ENCODE measurements at places on chromosomes 3 and 15. TPM values are rescaled to one million over a fixed set of nuclear protein-coding genes. Genes with fewer than 3 reads are reported as not detected.

DNA sequence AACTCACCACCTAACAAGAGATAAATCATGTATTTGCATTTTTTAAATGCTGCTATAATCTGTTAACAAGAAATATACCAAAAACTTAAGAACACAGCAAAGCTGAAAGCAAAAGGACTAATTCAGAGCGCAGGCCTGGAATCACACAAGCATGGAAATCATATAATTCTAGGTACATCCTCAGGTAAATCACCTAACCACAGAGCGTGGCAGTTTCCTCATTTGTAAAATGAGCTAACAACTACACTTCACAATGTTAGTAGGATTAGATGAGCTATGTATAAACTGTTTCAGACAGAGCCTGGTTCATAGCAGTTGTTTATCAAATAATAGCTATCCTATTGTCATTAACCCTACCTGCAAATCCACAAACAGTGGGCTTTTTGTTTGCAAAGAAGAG lies 146.4 kb downstream of the ERC2 start:
- DNase-seq = no peak

- peak; percentile 97 for DNase-seq
Measured at GRCh38 chr3:159765030-159765859, 223.4 kb upstream of the IL12A start.

- no peak for DNase-seq
Measured at GRCh38 chr3:6737630-6738029, 123.3 kb upstream of the GRM7 start.

DNA sequence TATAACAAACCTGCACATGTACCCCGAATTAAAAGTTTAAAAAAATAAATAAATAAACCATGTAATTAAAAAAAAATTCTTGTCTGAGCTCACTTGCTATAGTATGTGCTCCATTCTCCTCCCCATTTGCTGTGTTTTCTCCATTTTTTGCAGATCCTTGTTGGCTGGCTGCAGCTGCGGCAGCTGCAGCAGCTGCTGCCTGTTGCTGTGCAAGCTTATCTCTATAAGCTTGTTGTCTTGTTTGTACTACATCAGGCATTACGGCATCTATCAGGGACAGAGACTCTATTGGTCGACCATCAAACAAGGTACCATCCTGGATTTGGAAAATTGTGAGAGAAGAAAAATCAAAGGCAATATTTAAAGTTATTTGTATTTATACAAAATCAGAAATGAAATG lies 145.9 kb downstream of the TBL1XR1 start:
- no peak for DNase-seq

DNA sequence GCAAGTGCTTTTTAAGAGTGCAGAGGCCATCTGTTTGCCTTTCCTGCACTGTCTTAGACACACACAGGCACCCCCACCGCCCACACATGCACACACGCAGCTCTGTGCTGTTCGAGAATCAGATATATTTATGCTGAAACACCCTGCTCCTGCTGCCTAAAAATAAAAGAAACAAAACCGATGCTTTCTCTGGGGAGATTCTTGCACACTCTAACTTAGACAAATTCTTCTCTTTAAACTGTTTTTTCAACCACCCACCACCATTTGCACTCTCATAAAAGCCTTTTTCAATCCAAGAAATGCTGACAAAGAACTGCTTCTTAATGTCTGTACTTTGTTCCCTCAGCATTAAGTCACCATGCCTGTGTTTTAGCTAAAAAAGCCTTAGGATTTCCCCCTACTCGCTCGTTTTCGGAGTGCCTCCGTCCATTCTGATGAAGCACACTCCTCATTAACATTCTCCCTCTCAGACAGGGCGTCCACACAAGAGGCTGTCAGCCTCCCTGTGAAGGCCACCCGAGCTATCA lies 26.2 kb downstream of the SLC12A8 start:
- no peak for DNase-seq

DNA sequence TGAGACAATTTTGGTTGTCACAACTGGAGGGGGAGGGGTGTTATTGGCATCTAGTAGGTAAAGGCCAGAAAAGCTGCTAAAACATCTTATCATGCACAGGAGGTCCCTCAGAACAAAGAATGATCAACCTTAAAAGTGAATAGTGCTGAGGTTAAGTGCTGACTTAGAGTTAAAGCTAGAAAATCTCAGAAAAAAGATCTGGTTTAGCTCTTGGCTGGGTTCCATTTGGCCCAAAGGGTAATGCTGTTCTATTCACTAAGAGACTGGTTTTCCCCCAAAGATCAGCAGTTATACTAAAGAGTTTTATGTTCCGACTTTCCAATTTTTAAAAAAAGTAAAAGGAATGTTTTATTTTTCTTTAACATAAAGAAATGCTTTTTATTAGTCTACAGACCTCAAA lies 15.6 kb downstream of the DCBLD2 start:
- no peak for DNase-seq

DNA sequence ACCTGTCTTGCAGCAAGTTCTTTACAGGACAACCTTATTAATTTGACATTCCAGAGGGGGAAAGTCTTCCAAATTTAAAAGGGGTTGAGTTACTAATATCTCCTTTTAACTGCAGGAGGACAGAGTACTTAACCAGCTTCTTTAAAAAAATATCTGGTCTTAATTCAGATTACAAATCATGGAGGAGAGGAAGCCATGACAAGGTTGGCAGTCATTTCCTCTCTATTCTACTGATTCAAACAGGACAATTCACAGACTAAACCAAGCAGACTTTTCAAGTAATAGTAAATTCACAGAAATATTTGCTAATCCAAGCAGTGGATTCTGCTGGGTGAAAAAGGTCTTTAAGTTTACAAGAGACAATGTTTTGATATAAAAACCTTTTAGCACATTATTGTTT lies 185.3 kb downstream of the CFAP20DC start:
- DNase-seq = no peak

GRCh38 chr3:112793326-112794081 lies 53.2 kb downstream of the CD200R1L start:
- DNase-seq = no peak

GRCh38 chr3:188437926-188438325 lies 284.0 kb downstream of the LPP start:
- DNase-seq = no peak

Gene NPHP3
- total RNA-seq = 13.6 TPM

Gene SLC9C1
- total RNA-seq = not detected

Gene CD86
- total RNA-seq = 0.39 TPM

Gene ZBED2
- total RNA-seq = not detected
